Tibial nerve (tissue), 4 donors: ENCODE measurements at places on chromosomes 3 and 15. TPM values are rescaled to one million over a fixed set of nuclear protein-coding genes. Genes with fewer than 3 reads are reported as not detected.

Gene TMIE
- not detected for total RNA-seq

Gene GPR62
- 1.0 TPM for total RNA-seq

DNA sequence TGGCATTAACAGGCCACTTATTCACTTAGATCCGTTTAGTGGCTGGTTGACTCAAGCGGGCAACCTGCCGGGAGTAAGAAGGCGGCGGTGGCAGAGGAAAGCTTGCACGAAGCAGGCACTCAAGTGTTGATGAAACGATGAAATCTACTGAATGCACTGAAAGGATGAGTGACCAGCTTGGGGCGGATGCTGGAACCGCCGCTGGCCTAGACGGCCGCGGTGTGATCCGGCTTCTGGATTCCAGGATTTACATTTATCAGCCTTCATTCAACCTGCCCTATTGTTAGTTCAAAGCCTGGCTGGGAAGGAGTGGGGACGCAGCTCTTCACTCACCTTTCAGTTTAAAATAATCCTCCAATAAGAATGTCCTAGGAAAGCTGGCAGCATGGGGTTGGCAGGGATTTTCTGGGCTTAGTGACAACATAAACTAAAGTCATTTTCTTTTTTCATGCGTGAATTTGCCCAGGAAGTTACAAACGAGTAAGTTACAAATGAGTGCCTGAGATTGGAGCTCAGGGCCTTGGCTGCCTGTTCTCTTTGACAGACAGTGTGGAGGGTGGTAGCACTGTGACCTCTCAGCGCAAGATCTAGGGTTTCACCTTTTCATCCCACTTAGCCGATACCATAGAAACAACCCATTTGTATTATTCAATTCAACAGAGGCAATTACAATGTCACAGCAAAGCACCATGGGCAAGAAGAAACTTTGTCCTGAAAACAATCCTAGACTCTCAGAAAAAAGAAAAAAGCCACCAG lies 1.1 kb upstream of the PLCH1 start:
- DNase-seq: no peak

DNA sequence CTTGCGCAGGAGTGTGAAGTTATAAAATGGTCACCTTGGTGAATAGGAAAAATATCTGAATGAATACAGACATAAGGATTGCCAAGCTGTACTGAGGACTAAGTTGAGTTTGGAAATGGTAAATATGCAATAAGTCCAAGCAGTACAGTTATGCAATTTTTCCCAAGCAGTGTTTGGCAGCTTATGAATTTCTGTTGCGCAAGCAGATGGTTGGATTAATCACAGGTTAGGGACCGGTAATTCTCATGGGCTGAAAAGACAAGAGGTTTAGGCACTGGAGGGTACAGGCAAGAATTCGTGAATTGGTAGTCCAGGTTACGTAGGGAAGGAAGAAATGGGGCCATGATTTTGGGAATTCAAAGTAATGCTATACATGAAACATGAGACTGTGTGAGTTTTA lies 210.3 kb downstream of the RAP2B start:
- DNase-seq: peak; percentile 41

DNA sequence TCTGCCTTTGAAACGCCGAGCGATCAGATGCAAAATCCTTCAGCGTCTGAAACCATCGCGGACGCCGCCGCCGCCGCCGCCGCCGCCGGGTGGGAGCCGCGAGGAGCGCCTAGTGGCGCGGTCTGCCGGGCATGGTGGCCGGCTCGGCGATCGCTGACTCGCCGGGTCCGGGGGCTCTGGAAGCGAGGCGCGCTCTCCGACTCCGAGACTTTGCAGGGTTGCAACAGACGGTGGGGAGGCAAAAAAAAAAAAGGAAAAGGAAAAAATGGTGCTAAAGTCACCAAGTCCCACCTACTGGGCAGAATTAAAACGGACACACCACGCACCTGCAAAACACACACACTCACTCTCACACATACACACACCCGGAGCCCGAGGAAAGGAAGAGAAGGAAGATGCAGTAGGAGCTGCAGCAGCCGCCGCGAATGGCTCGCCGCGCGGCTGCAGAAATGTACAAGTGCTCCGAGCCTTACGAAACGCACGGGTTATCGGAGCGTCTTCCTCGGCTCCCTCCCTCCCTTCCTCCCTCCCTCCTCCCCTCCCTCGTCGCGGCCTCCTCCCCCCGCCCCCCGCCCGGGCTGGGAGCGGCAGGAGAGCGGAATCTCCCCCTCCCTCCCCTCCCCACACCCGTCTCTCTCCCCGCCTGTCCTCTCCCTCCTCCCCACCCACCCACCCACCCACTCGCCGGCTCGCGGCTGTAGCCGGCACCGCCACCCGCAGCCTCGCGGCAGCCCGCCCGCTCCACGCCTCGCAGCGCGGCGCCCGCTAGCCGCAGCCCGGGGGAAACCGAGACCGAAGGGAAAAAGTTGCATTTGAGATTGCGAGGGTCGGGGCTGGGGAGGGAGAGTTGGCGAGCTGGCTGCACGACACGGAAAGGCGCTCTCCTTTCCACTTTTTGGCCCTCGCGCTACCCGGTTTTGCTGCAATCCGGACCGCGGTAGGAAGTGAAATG lies at the start of gene NTRK3:
NTRK3 (minus strand) TSS at position 461 of the 952 bp plus-strand sequence. CDS start 586 bp downstream, outside the sequence.
- DNase-seq: peak; percentile 36

GRCh38 chr3:57140894-57141293 lies 24.3 kb downstream of the IL17RD start:
- no peak for DNase-seq

GRCh38 chr3:155018621-155019330 lies 61.3 kb upstream of the MME start:
- DNase-seq: no peak
